ENCODE measurements at places on chromosomes 3 and 15.

DNA sequence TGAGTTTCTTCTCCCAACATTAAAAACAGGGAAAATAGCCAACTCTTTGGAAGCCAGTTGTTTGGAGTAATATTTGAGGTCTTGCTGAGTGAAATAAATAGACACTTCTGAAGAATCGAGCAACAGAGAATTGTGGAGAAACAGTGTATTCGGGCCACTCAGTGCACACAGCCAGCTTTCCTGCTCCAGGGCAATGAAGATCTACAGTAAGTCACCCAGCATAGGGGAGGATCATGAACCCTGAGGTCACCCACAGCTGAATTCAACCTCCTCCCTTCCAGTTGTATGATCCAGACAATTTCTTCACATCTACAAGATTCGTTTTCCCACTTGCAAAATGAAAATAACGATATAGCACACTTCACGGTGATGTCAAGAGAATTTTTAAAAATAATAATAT is 161.7 kb upstream of the BCL6 start:
- peaks cover 3% of the 10 kb centered on the region for H3K4me1 ChIP-seq
- H3K27ac ChIP-seq, result no peak overlapping the region
- H3K36me3 ChIP-seq, result no peaks in the 10 kb centered on the region
- no peak for DNase-seq
- H3K27me3 ChIP-seq, result no peaks in the 10 kb centered on the region

DNA sequence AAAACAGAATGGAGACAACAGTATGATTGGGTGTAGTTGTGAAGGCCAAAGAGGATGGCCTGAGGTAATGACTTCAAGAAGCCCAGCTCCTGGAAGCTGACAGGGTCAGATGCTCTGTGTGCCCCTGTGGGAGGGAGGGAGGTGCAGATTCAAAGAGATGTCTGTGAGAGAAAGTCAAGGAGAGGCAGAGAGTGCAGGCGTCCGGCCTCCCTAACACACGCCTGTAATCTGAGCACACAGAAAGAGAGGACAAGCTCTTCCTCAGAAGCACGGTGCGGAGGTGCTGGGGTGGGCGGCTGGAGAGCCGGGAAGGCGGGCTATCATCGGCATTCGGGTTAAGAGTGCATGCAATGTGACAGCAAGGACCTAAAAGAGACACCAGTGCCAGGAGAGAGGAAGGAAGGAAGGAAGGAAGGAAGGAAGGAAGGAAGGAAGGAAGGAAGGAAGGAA is 238.2 kb upstream of the HES1 start:
- no peaks in the 10 kb centered on the region for H3K36me3 ChIP-seq
- H3K27ac ChIP-seq, result no peak overlapping the region
- no peak for DNase-seq
- no peaks in the 10 kb centered on the region for H3K27me3 ChIP-seq

- peaks cover 6% of the 10 kb centered on the region for H3K4me1 ChIP-seq
- no peak overlapping the region for H3K4me3 ChIP-seq
- no peaks in the 10 kb centered on the region for H3K36me3 ChIP-seq
- DNase-seq, result no peak
- H3K27ac ChIP-seq, result no peak overlapping the region
- peaks cover 24% of the 10 kb centered on the region for H3K27me3 ChIP-seq
These were observed 3.0 kb upstream of the TRH start for GRCh38 chr3:129971351-129972052.

DNA sequence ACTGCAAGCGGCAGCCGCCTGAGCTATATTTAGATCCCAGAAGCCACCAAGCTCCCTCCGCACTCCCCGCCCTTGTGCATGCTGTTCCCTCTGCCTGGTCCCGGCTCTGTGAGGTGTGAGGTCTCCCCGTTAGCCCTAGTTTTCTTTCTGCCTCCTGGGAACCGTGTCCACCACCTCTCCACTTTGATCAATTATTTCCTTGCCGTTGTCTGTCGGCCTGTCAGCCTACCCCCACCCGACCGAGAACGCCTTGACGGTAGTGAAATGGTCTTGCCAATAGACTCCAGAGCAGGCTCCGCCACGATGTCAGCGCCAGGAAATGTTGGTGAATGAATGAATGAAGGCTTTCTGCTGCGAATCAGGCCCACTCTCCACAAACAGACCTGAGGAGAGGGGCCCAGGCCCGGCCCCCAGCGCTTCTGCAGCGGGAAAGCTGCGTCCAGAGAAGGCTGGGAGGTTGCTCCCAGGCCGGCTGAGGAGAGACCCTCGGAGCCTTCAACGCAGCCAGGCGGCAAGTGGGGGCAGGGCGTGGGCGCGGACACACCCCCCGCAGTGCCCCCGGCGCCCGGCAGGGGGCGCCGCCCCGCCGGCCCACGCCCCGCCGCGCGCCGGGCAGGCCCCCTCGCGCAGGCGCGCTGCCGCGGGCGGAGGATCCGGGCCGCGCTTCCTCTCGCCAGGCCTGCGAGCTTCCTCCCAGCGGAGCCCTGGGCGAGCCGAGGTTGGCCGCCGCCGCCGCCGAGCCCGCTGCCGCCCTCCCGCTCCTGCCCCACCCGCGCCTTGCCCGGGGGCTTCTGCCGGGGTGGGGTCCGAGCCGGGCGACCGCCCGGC is at the start of gene CSK:
Gene CSK, plus strand, starts transcription at position 650 of the 828 bp plus-strand sequence. CDS start 16,218 bp downstream, outside the sequence.
- peaks cover 54% of the 10 kb centered on the region for H3K4me1 ChIP-seq
- H3K27me3 ChIP-seq, result no peaks in the 10 kb centered on the region
- H3K27ac ChIP-seq, result peak within 1 kb of the TSS; percentile 81
- no peaks in the 10 kb centered on the region for H3K36me3 ChIP-seq
- DNase-seq, result peak; percentile 35

DNA sequence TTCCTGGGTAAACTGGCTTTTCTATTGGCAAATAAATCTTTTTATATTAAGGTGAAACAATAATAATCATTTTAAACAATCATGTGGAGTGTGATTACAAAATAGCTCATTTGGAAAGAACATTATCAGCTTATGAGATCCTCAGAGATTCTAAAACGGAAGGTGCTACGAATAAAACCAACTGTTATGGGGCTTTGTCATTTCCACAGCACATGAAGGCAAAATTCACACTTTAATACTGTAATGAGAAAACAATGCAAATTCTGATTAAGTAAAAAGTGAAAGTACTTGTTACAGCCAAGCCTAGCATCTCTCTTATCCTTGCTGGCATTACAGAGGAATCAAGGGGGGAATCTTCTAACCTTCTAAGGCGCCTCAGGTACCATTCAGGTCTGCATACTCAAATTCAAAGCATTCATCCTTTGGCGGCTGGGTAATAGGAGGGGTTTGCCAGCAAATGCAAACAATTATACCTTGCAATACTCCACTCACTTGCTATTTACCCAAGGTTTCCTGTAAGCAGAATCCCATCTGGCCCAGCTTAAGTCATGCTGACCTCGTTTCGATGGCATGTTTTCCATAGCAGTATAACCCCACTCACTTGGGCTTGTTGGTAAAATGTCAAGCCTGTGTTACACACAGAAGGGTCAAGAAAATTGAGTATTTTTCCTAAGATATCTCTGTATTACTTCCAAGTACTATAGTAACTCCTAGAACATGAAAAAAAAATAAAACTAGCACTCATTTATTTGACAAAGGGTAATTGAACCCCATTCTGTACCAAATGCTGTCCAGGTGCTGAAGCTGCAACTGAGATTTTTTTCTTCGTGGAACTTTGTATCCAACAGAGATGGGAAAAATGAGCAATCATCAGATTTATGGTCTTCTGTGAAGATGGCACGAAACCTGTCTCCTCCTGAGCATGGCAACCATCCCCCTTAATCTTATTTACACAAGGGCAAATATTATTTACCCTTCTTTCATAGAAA is 183.7 kb upstream of the LMCD1 start:
- no peaks in the 10 kb centered on the region for H3K27me3 ChIP-seq
- no peak overlapping the region for H3K4me3 ChIP-seq
- H3K36me3 ChIP-seq, result no peaks in the 10 kb centered on the region
- DNase-seq, result no peak
- no peaks in the 10 kb centered on the region for H3K4me1 ChIP-seq

DNA sequence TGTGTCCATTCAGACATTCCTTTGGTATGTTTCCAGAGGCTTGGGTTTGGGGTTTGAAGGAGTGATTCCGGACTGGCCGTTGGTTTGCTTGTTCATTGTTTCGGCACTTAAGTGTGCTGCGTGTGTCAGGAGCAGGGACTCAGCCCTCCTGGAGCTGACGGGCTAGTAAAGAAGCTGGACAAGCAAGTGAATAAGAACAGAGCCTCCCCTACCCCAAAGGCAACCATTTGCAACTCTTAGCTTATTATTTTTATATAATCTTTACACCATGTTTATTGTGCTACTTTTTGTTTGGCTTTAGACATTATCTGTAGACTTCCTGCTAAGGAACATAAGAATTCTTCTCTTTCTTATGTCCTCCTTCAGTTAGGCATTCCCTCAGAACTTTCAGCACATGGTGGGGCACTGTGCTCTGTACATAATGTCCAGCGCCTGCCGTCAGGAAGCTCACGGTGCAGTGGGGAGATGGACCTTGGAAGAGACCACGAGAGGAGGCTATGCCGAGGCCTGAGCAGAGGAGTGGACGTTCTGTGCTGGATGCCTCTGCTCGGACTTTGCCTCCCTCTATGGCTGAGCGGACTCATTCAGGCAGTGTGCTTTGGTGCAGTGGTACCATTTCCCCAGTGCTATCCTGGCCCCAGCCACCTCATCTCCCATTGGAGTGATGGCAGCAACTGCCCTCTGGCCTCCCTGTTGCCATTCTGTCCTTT is 65.4 kb downstream of the EEFSEC start:
- no peaks in the 10 kb centered on the region for H3K36me3 ChIP-seq
- peaks cover 9% of the 10 kb centered on the region for H3K4me1 ChIP-seq
- H3K4me3 ChIP-seq, result no peak overlapping the region
- no peaks in the 10 kb centered on the region for H3K27me3 ChIP-seq
- DNase-seq, result no peak

DNA sequence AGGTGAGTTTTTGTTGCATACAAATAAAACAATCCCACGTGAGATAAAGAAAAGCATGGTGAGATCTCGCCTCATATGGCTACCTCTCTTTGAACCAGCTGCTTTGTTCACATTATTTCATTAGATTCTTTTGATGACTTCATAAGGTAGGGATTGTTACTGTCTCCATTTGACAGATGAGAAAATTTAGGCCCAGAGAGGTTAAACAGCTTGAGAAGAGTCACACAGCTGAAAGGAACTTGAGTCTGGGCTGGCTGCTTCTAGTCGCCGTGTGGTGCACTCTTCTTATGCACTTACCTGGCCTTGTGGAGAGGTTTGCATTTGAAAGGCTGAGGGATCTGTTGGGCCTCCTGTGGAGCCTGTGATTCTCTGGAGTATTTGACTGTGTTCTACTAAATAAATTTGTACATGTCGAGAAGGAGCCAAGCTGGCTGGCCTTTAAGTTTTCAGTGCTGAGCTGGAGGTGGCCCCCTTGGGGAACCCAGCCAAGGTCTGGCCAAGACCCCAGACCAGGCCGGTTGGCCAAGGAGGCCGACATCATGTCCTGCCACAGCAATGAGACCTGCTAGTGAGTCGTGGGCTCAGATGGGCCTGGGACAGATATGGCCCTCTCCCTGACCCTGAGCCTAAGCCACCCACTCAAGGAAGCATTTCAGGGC is 125.1 kb downstream of the SMAD6 start:
- no peaks in the 10 kb centered on the region for H3K4me1 ChIP-seq
- H3K27ac ChIP-seq, result no peak overlapping the region
- H3K27me3 ChIP-seq, result no peaks in the 10 kb centered on the region
- no peak for DNase-seq
- no peaks in the 10 kb centered on the region for H3K36me3 ChIP-seq
- H3K4me3 ChIP-seq, result no peak overlapping the region

DNA sequence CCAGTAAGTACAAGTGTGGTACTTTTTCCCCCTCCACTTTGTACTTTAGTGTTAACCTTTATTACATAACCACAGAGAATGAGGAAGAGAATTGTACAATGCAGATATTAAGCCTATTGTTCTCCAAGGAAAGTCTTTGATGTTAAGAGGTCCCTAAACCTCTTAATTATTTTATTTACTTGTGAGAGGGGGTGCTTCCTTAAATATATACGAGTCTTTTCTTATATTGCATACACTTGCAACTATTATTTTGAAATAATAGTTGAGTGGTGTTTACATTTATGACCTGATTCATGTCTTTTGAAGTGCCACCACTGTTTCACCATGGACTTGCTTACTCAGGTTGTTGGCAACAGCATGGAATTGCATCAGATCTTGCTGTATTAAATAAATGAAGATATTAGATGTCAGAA is 10.1 kb downstream of the USP3 start:
- no peaks in the 10 kb centered on the region for H3K27me3 ChIP-seq
- H3K27ac ChIP-seq, result no peak overlapping the region
- no peak overlapping the region for H3K4me3 ChIP-seq
- H3K4me1 ChIP-seq, result peaks cover 76% of the 10 kb centered on the region

GRCh38 chr3:15808679-15809310 is 11.0 kb upstream of the ANKRD28 start:
- no peaks in the 10 kb centered on the region for H3K27me3 ChIP-seq
- H3K36me3 ChIP-seq, result no peaks in the 10 kb centered on the region
- peaks cover 13% of the 10 kb centered on the region for H3K4me1 ChIP-seq
- H3K4me3 ChIP-seq, result no peak overlapping the region

DNA sequence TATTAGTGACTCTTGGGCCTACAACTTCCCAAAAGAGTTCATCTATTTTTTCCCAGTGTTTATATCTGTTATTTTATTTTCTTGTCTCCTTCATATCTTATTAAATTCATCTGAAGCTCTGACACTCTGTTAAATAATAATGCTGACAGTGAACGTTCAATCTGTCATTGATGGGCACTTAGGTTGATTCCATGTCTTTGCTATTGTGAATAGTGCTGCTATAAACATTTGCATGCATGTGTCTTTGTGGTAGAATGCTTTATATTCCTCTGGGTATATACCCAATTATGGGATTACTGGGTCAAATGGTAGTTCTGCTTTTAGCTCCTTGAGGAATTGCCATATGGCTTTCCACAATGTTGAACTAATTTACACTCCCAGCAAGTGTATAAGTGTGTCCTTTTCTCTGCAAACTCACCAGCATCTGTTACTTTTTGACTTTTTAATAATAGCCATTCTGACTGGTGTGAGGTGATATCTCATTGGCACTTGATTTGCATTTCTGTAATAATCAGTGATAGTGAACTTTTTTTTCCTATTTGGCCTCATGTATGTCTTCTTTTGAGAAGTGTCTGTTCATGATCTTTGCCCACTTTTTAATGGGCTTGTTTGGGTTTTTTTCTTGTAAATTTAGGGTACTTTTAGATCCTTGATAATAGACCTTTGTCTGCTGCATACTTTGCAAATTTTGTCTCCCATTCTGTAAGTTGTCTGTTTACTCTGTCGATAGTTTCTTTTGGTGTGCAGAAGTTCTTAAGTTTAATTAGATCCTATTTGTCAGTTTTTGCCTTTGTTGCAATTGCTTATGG is 122.5 kb downstream of the LEKR1 start:
- no peak for DNase-seq
- H3K27me3 ChIP-seq, result no peaks in the 10 kb centered on the region
- H3K27ac ChIP-seq, result no peak overlapping the region
- H3K36me3 ChIP-seq, result no peaks in the 10 kb centered on the region
- H3K4me1 ChIP-seq, result no peaks in the 10 kb centered on the region
- H3K4me3 ChIP-seq, result no peak overlapping the region

DNA sequence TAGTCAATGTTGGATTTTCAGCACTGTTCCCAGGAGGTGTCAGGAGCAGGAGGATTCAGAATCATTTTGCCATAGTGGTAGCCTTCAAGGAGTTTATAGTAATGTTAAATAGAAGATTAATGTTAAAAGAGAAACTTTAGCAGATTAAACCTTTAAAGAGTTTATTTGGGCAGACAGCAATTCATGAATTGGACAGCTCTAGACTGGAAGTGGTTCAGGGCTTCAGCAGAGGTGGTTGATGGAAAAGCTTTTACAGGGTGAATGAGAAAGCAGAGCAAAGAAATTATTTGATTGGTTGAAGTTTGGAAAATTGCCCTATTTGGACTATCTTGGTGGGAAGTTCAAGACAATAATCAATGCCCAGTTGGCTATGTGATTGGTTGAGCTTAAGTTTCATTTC is 416.6 kb upstream of the TBL1XR1 start:
- H3K36me3 ChIP-seq, result no peaks in the 10 kb centered on the region
- no peak overlapping the region for H3K27ac ChIP-seq
- no peak overlapping the region for H3K4me3 ChIP-seq
